ENCODE measurements at places on chromosomes 1 and 21. TPM values are rescaled to one million over a fixed set of nuclear protein-coding genes. Genes with fewer than 3 reads are reported as not detected.

DNA sequence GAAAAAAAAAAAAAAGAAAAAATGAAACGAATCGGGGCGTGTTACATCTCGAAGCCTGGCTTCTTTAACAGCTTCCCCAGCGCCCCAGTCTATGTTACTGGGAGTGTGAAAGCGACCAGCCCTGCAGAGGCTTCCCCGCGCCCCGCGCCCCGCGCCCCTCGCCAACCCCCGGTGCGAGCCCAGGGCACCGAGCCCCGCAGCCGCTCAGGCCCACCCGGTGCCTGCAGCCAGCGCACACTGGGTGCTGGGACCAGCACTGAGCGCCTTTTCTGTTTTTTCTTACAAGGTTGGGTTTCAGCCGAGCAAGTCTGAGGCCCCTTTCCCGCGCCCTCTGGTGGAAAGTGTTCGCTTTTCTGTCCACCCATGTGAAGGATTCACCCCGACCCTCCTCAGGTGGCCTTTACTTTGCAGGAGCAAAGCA is 42.1 kb upstream of the ZNF496 start:
- no peak for DNase-seq

Gene RGS16
- 2.3 TPM for total RNA-seq

GRCh38 chr1:219323426-219323825 is 149.7 kb downstream of the LYPLAL1 start:
- DNase-seq = no peak

DNA sequence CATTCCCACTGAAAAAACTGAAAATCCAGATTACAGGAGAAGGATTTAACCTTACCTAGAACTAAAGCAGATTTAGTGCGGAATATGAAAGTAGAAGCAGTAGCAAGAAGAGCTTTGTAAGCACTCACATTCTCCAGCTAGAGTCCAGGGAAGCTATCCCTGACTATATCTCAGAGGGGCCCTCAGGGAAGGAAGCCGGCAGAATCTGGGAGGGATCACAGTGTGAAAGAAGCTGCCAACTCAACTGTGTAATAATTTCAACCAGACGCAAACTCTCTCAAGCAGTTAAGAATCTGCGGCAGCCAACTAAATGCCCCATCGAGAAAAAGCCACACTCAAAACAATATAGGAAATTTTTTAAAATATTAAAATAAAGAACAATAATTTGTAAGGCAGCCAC is 163.8 kb downstream of the EIF4G3 start:
- no peak for DNase-seq

DNA sequence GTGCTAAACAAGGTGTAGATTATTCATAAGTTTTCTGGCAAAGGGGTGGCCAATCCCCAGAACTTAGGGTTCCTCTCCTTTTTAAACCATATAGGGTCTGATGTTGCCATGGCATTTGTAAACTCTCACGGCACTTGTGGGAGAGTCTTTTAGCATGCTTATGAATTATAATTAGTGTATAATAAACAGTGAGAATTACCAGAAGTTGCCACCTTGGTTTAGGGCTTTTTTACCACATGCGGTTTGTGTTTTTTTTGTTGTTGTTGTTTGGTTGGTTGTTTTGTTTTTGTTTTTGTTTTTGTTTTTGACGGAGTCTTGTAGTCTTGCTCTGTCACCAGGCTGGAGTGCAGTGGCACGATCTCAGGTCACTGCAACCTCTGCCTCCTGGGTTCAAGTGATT is 8.9 kb upstream of the LAX1 start:
- no peak for DNase-seq

Gene WNT3A
- total RNA-seq = 0.29 TPM

Gene S100A1
- 6.1 TPM for total RNA-seq

DNA sequence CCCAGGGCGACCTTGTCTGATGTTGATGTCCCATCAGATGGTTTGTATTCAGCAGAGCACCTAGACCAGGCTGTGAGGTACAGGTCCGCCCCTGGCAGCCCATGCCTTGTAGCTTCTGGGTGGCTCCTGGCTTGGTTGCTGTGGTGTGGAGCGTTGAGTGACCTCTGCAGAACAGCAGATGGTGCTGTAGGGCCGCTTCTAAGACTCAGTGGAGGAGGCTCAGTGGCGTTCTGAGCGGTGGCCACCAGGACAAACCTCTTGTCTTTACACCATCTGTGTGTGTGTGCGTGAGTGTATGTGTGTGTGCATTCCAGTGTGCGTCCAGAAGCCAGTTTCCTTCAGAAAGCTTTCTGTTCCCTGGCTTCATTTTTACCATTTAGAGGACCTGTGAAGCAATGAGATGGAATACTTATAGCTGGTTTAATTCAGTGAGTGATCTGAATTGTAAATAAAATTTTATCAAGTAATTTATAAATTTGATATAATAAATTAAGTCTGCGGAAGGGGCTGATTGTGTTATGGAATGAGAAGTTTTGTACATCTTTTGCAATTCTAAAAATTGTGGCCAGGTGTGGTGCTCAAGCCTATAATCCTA is 66.1 kb downstream of the ADARB1 start:
- peak; percentile 56 for DNase-seq

Gene ZC3H12A
- total RNA-seq = 82.8 TPM

GRCh38 chr1:145942871-145943270 is 14.9 kb downstream of the LIX1L start:
- DNase-seq = no peak

GRCh38 chr1:20350421-20350820 is 59.7 kb downstream of the VWA5B1 start:
- no peak for DNase-seq

Gene RIPK4
- total RNA-seq = 30.3 TPM

DNA sequence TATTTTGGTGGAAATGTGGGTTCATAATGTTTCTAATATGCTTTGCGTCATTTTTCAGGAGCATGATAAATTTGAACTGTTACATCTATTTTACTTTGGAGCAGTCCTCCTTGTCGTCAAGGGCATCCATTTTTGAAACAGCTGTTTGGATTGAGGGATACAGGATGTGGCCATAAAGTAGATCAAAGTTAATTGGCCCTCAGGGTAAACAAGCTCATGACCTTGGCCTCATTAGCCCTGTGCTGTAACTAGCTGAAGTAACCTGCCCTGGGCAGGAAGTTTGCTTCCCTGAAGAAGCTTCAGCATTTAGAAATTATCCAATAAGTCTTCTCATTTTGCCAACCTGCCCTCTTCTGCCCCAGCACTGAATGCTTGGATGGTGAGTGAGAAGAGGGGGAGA is 24.8 kb upstream of the RGL1 start:
- no peak for DNase-seq

Gene TMEM269
- 0.16 TPM for total RNA-seq

GRCh38 chr1:96968541-96968940 is 247.0 kb downstream of the PTBP2 start:
- no peak for DNase-seq

Gene MYOM3
- 0.59 TPM for total RNA-seq

Gene LCE1E
- not detected for total RNA-seq

GRCh38 chr1:226060427-226060826 is 2.1 kb upstream of the H3-3A start:
- no peak for DNase-seq

GRCh38 chr1:114353262-114353661 is 157.7 kb downstream of the TRIM33 start:
- DNase-seq = peak; percentile 40

GRCh38 chr1:218866507-218866906 is 307.2 kb upstream of the LYPLAL1 start:
- DNase-seq = no peak

Gene NUP210L
- total RNA-seq = not detected

- DNase-seq = no peak
Measured at GRCh38 chr21:21074305-21074704, 76.1 kb downstream of the NCAM2 start.

Gene FNBP1L
- 63.6 TPM for total RNA-seq

Gene CNKSR1
- total RNA-seq = 28.2 TPM

DNA sequence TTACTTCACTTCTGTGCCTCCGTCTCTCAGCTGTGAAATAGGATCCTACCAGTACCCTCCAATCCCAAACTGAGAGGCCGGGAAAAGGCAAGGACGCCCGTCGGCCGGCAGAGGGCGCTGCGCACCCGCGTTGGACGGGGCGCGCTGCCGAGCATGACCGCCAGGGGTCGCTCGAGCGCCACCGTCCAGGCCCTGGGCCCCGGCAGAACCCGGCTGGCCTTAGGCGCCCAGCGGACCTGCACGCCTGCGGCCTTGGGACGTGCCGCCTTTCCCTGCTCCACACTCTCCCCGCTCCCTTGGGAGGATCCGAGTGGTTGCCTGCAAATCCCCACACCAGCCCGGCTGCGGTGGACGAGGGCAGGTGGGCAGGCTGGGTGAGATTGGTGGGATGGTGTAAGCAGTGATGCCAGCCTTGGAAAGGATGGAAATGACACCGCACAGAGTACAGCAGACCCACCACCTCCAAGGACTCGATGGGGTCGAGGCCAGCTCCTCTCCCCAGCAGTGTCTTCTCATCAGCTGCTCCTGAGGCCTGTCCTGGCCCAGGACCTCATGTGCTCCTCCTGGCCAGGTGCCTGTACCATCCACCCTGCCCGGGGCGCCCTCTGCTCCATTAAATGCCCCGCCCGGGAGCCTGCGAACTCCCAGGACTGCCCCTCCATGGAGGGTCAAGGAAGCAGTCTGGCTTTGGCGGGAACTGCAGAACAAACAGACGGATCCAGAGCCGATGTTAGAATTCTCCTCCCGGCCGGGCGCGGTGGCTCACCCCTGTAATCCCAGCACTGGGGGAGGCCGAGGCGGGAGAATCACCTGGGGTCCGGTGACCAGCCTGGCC is 47.4 kb upstream of the LBR start:
- peak; percentile 25 for DNase-seq

DNA sequence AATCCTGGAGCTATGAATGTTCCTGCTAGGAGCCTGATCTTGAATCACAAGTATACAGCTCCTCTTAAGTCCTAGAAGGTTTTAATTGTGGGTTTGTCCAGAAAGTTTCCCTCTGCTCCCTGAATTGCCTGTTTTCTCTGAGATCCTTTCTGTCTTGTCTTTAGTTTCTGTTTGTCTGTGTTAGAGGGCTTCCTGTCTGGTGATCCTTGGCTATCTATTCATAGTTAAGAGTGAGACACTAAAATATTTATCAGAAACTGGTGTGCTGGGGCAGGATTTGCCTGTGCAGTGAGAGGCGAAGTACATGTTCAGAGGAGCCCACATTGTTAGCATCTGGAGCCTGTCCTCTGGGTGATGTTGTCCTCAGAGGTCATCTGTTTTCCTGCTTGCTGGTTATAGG is 45.4 kb downstream of the ETS2 start:
- no peak for DNase-seq

Gene KCNK2
- 23.6 TPM for total RNA-seq

- DNase-seq = no peak
Measured at GRCh38 chr21:42017022-42017421, 6.9 kb upstream of the ZBTB21 start.

Gene IL19
- not detected for total RNA-seq

DNA sequence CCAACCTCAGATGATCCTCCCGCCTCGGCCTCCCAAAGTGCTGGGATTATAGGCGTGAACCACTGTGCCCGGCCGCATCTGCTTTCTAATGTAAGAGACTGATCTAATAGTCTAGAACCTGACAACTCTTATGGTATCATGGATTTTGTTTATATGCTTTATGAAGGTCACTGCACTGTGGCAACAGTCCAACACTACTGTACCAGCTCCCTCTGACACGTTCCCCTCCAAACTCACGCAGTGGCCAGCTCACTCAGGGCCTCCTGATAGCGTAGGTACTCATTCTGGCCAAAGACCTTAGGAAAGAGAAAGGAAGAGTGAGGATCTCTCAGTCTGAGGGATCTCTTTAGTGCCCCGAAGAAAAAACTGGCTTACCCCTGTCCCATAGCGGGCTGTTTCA is 6.0 kb upstream of the CFAP141 start:
- DNase-seq = no peak

Gene SELL
- 1.9 TPM for total RNA-seq

Gene FMN2
- 0.80 TPM for total RNA-seq

- no peak for DNase-seq
Measured at GRCh38 chr1:172936088-172936645, 114.6 kb downstream of the TNFSF18 start.

GRCh38 chr1:38436006-38436405 is 389.4 kb upstream of the POU3F1 start:
- DNase-seq = no peak

Gene AQP10
- 0.44 TPM for total RNA-seq

DNA sequence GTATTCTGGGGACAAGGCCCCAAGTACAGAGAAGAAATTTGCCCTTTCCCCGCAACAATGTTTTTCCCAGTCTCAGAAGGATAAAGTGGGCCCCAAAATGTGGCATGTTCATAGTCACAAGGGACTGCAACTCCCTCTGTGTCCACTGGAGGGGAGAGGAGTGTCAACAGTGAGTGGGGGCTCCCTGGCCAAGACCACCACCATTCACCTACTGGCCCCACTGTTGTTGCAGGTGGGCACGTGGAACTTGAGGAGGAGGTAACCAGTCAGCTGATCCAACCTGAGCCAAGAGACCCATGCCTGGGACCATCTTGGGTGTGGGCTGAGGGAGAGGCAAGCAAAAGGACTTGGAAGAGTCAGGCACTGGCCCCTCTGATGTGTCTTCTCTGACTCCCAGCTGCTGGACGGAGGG is 777 bp downstream of the NUDT17 start:
- DNase-seq = no peak

DNA sequence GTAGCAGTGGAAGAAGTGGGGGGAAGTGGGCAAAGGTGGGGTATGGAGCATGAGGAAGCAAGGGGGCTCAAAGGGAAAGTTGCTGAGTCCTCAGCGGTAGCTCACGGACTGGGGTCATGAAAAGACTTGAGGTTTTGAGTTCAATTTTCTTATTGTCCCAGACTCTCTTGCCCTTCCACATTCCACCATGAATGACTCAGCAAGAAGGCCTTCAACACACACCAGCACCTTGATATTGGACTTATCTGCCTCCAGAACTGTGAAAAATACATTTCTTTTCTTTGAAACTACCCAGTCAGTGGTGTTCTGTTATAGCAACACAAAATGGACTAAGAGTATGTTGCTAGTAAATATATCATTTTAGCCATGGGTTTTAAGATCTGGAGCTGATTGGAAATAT is 17.3 kb upstream of the RHBDL2 start:
- no peak for DNase-seq

DNA sequence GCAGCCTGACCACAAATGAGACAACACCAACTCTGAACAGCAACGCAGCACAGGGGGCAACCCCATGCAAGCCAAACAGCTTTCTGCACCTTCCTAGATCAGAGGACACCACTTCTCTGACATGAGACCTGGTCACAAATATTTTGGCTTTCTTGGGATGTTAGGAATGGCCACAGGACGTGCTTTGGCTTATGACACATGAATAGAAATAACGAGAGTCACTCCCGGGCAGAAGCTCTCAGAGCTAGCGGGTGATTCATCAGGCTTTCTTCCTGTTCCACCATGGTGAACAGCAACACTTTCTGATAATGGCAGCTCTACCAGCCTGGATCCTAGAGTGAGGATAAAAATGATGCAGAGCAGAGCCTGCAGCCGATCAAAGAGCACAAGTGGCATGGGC is 39.4 kb downstream of the PAFAH2 start:
- DNase-seq = no peak

DNA sequence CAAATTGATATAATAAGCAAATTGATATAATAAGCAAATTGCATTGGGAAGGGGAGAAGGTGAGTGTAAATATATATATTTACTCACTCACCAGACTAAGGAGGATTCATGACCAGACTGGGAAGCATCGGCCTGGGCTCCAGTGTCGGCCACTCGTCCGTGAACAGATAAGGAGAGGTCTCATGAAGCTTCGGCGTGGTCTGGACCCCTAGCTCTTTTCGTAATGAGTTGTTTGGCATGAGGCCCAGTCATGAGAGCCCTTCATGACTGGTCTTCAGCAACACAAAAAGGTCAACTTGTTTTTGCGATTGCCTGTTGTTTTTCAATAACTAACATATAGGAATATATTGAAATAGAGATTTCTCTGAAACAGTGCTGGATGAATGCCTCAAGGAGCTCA is 222.9 kb upstream of the KCNK2 start:
- DNase-seq = no peak
